ENCODE measurements at places on chromosomes 3 and 15.

- ATAC-seq, result no peak
Observed at GRCh38 chr3:184850201-184850600, 38.2 kb downstream of the VPS8 start.

GRCh38 chr3:153714588-153715290 is 406.5 kb upstream of the ARHGEF26 start:
- no peak for ATAC-seq

GRCh38 chr15:55327387-55327786 is 8.4 kb downstream of the PIGB start:
- ATAC-seq, result no peak

DNA sequence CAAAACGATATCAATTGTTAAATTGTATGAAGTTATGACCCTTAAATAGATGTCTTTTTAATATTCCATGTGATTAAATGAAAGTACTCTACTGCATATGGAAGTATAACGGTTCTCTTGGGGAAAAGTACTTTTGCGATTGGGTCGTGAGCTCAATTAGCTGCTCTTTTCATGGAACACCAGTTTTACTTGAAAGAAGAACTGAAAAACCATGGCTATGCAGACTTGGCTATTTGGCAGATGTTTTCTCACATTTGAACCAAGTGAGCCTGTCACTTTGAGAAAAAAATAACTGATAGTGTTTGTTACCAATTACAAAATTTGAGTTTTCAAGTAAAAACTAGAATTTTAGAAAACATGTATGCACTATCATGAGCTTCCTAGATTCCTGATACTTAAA is 5.9 kb upstream of the INAFM2 start:
- no peak for ATAC-seq

GRCh38 chr15:36479200-36479896 is 100.1 kb upstream of the CDIN1 start:
- no peak for ATAC-seq

GRCh38 chr3:100966049-100966491 is 27.2 kb downstream of the ABI3BP start:
- peak; percentile 83 for ATAC-seq

- ATAC-seq, result no peak
Observed at GRCh38 chr3:50383750-50384149, 24.4 kb upstream of the TMEM115 start.

- ATAC-seq, result no peak
Observed at GRCh38 chr15:77031376-77032050, 36.6 kb downstream of the PSTPIP1 start.

- no peak for ATAC-seq
Observed at GRCh38 chr3:132245552-132246142, 71.6 kb upstream of the ACP3 start.

All from SK-N-SH treated with all-trans-retinoic acid at 6 μM for 48 hours (cell line).